ENCODE measurements at places on chromosomes 1 and 21. TPM values are rescaled to one million over a fixed set of nuclear protein-coding genes. Genes with fewer than 3 reads are reported as not detected.
A peak's percentile ranks its signal among the peaks of the same experiment; 100 is the strongest.

DNA sequence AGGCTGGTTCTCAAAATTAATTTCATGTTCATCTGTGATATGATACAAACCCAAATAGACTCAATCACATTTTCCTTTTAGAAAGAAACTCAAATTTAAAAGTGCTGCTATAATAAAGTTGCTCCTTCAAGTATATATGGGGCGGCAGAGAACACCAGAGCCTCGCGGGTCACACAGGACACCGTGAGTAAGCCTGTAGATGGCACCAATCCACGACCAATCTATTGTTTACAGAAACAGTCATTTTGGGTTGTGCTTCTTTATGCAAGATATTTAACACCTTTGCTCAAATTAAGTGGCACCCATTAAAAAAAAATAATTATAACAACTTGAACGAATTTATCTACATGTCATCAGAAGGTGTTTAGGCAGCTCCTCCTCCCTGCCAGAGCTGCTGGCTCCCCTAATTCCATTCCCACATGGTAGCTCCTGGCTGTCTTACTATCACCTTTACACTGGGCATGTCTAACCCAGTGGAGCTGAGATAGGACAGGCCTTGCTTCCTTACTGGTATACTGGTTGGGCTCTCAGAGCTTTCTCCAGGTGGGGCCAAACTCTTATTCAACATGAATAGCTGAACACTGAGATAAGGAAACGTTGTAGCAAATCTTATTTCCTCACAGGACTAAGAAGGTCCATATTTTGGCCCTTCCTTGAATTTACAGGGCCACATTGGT, 287.0 kb downstream of the SDCCAG8 start:
- no peak for DNase-seq

- DNase-seq = no peak
Observed at GRCh38 chr1:221795380-221795779, 53.5 kb upstream of the DUSP10 start.

GRCh38 chr1:158976219-158976618, 33.5 kb upstream of the IFI16 start:
- DNase-seq = no peak

GRCh38 chr1:24544239-24544638, 11.6 kb upstream of the NCMAP start:
- DNase-seq = no peak

GRCh38 chr1:112974646-112975045, 18.6 kb upstream of the SLC16A1 start:
- no peak for DNase-seq

DNA sequence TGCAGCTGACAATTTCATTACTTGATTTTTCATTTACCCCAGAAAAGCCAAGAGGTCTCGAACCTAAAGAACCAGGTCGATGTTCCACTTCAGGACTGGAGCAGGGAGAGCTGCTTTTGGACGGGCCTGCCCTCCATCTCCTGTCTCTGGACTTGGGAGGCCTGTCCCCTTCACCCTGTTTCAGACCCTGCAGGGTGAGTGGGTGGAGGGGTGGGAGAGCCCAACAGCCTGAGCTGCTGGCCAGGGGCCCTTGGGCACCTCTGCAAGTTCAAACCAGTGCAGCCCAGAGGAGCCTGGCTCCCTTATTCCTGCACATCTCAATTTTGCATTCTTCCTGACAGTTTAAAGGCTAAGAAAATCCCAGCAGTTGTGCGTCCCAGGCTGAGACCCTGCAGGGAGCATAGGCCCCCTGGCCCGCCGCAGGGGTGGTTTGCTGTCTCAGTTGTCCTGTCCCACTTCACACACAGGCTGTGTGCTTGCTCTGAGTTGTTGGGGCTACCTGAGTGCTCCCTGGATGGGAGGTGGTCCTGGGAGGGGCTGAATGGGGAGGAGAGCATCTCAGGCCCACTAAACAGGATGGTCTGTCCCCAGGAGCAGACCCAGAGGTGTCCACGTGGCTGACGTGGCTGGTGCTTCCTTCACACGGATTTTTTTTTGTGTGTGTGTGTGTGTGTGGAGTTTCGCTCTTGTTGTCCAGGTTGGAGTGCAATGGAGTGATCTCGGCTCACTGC, 443.7 kb downstream of the PTPRU start:
- no peak for DNase-seq

- DNase-seq = no peak
Observed at GRCh38 chr1:228405979-228406228, 731 bp downstream of the TRIM11 start.

GRCh38 chr21:29989634-29990234, 49.9 kb upstream of the GRIK1 start:
- no peak for DNase-seq

DNA sequence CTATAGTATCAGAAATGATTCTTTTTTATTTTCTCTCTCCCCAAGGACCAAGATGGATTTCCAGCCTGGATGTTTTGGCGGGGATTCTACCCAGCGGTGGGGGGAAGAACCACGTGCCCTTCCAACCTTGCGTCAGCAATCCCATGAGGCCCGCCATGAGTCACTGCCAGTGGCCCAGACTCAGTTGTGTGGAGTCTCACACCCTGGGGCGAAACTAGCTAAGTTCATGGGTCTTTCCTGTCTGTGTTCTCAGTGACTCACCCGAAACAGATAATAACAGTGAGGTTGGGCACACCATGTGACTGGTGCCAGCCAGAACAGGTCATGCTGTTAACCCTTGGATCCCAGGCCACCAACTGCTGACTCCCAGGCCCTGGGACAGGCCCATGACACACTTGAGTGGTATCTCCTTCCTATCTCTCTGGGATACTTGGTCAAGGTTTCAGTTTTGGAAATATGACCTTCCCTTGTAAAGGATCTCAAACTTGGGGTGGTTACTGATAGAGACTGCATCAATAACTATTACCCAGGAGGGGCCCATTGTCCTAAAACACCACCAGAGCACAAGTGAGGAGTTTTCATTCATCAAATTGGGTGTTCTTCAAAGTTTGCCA, 98.0 kb upstream of the DUSP10 start:
- DNase-seq = no peak

GRCh38 chr21:25903607-25904006, 168.8 kb downstream of the GABPA start:
- no peak for DNase-seq

DNA sequence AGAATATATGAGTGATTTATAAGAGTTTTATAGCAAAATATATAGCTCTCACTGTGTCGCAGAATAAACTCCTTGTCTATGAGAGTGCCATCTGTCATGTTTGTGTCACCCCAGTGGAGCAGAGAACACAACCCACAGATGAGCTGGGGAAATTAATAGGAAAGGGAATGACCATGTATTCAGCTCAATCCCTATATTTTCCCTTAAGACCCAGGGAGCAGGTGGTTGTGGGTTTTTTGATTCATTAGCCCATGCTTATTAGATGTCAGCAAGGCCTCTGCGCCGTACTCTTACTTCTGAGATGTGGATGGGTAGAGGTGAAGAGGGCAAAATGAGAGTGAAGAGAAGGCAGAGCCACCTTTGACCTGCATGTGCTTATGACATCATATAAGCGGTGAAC, 4.1 kb upstream of the GREM2 start:
- no peak for DNase-seq

DNA sequence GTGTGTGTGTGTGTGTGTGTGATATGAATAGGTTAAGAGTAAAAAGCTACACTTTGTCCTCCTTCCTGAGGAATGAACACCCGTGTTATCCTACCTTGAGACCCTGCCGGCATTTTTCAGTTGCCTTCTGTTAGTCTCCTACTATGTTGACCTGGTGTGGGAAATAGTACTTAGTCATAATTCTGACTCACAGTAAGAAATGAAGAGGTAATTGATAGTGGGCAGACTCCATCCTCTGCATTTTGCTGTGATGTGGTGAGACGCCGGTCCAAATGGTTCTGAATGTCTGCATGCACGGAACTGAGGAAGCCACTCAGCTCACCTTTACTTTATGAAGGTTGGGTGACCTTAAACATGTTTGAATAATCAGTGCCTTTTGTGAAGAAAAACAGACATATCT, 12.6 kb downstream of the CD101 start:
- no peak for DNase-seq

DNA sequence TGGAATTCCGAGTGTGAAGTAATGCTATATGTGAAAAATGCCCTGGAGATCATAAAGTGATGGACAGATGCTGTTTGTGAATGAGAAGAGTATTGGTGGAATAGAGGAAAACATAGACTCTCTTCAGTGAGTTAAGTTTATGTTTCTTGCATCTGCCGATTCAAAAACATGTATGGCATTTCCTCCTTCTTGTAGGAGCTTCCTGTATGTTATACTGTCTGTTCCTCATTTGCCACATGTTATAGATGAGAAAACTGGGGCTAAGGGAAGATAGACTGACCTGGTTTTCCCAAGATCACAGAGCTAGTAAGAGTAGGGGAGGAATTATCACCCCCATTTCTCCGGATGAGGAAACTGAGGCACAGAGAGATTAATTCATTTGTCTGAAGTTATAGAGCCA, 41.1 kb upstream of the IL20 start:
- DNase-seq = no peak

- DNase-seq = no peak
Observed at GRCh38 chr1:204115116-204115515, 36.7 kb downstream of the ETNK2 start.

DNA sequence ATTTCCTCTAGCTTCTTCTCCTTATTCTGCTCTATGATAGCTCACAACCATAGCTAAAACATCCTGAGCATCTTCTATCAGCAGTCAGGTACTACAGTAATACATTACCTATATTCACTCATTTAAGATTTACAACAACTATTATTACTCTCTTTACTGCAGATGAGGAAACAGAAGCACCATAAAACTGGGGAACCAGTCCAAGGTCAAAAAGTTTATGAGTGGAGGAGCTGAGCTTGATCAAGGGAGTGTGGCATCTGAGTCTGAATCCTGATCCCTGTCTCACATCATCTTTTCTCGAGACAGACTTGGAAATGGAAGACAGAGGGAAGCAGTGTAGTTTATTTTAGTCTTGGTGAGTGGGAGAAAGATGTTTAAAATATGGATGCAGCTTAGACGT, 288.6 kb downstream of the RGS7 start:
- DNase-seq = no peak

- DNase-seq = no peak
Observed at GRCh38 chr1:106956721-106957120, 99.8 kb upstream of the PRMT6 start.

DNA sequence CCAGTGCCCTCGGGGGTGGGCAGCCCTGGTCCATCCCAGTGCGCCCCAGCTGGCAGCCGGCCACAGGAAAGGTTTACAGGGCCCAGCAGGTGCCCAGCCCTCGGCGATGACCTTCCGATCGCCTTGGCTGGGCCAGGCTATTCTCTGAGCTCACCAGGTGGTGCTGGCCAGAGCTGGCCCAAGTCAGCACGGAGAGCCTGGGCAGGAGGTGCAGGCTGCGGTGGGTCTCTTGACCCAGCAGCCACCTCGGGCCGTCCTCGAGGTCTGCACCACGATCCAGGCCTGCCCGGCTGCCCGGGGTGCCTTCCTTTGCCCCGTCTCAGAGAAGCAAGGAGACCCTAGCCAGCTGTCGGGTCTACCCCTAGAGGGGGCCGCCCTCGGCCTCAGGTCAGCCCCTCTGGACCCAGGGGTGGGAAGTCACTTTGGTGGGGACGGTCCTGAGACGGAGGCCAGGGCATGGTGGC, 370 bp downstream of the PERM1 start:
- no peak for DNase-seq

DNA sequence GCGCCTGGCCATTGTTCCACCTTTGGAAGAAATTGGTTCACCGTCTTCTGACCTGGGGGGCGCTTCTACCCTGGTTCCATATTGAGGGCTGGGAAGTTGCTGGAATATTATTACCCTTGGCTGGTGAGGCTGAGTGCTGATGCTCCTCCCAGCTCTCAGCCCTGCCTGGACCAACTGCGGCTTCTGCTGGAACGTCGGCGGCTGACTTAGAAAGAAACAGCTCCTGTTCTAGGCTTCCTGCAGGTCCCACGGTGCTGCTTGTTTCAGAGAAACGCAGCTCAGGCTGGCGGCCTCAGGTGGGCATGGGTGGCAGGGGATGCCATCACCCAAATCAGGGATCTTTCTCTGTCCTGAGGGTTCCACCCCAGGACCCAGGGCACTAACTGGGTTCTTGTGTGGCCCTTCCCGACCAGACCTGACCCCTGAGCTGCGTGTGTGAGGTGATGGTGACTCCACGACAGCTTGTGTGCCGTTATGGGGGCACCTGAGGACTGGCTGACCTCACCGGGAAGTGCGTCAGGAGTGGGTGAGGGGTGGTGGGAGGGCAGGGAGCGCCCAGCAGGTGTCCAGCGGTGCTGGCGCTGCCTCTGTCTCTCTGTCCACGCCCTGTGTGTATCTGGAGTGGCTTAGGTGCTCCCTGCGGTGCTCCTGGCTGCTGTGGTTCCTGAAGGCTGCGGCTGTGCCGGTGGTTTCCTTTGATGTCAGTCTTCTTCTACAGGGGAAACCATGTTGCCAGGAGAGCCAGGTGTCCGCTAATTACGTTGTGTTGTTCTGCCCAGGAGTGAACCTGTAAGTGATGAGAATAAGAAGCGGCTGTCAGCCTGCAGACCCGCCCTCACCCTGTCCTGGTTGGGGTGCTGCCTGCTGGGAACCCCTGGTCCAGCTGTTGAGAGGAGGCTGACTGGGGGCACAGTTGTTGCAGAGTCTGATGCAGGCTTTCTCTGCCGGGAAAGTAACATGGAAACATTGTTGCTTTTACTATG, 8.9 kb downstream of the SKI start:
- no peak for DNase-seq

DNA sequence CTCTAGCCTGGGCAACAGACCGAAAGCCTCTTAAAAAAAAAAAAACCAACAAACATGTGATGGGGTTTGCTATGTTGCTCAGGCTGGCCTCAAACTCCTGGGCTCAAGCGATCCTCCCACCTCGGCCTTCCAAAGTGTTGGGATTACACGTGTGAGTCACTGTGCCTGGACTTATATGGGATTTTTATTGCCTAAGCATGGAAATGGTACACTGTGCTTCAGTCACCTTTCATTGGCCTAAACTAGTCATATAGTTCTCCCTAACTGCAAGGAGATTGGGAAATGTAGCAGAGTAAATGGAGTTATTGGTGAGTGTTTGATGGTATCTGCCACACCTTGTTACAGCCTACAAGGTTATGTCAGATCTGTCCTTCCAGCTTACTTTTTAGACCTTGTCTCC, 17.2 kb upstream of the MEF2D start:
- no peak for DNase-seq

- peak; percentile 57 for DNase-seq
Observed at GRCh38 chr1:225653463-225654276, 747 bp upstream of the ENAH start.

GRCh38 chr1:9151328-9151860, 22.5 kb upstream of the GPR157 start:
- no peak for DNase-seq

- no peak for DNase-seq
Observed at GRCh38 chr1:39481289-39481688, 10.1 kb upstream of the BMP8A start.

- DNase-seq = no peak
Observed at GRCh38 chr21:37899146-37899545, 17.1 kb downstream of the KCNJ6 start.

- no peak for DNase-seq
Observed at GRCh38 chr1:205387845-205388244, 31.1 kb upstream of the KLHDC8A start.

CCDC185 gene
- not detected for total RNA-seq

LRRC39 gene
- 8.0 TPM for total RNA-seq

SLFNL1 gene
- total RNA-seq = 0.94 TPM

KRTAP22-1 gene
- not detected for total RNA-seq

ADORA1 gene
- total RNA-seq = 24.0 TPM

C1orf115 gene
- 31.0 TPM for total RNA-seq

ADGRL2 gene
- total RNA-seq = 130 TPM

CLCA1 gene
- total RNA-seq = 0.16 TPM

MTARC1 gene
- total RNA-seq = 9.4 TPM

FHAD1 gene
- 0.31 TPM for total RNA-seq

USH2A gene
- total RNA-seq = 1.1 TPM

NFIA gene
- total RNA-seq = 41.5 TPM

NHLH1 gene
- 0.62 TPM for total RNA-seq
